Gastroesophageal sphincter (tissue), 4 donors: ENCODE measurements at places on chromosomes 12 and 14.

- no peak for ATAC-seq
These were observed 144.6 kb upstream of the CDKN3 start for GRCh38 chr14:54252072-54252730.

DNA sequence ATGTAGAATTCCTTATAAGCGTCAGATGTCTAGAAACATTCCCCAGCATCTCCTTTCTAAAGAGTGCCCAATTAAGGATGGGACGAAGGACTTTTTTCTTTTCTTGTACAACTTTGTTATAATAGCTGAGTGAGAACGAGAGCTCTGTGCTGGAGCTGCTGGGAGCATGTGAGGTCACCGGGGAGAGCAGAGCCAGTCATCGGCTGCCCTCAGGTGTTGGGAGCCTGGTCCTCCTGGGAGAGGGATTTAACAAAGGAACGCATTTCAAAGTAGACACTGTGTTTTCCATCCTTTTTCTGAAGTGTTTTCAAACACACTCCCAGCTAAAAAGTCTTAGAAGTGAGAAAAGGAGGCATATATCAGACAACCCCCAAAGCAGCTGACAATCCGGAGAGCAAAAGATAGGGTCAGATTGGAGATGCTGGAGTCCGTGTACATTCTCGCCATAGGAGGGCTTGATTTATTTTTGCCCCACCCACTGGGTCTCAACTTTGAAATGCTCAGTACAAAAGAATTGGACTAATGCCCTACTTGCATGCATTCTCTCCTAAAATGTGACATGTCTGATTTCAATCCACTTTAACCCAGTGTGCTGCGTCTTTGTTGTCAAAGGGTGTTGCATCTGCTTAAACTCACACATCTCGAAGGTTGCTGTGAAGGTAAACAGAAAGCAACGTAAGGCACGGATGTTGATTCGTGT is 50.8 kb upstream of the PIWIL1 start:
- ATAC-seq = no peak

DNA sequence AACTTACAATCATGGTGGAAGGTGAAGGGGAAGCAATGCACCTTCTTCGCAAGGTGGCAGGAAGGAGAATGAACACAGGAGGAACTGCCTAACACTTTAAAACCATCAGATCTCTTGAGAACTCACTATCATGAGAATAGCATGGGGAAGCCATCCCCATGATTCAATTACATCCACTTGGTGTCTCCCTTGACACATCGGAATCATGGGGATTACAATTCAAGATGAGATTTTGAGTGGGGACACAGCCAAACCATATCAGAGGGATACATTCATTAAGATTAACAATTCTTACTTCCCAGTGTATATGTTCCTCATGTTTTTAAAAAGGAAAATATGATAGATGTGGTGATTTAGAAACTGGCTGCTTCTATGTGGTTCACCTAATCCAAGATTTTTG is 117.9 kb downstream of the PDE3A start:
- ATAC-seq = no peak

- ATAC-seq = no peak
These were observed 102.2 kb downstream of the GPHN start for GRCh38 chr14:66610154-66610563.

DNA sequence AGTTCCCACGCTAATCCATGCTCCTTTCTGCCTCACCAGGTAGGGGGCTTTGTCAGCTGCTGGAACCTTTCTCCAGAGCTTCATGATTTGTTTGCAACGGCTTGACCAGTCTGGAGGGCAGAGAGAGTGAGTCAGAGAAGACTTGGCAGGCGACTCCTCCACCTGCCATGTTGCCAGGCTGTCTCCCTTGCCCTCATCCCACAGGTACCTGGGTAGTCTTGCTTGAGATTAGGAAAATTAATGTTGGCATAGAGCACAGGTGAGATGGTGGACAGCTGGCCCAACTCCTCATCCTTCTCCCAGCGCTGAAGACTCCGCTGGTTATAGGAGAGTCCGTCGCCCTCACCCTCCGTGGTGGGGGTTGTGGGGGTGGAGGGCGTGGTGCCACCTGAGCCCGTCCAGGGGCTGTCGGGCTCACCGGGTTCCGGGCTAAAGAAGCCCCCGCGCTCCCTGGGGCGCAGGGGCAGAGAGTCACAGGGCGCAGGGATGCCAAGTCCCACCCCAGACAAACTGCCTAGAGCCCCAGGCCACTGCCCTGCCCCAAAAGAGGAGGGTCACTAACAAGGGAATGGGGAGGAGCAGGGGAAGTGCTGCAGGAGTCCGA is 18.6 kb downstream of the KMT2D start:
- no peak for ATAC-seq

- ATAC-seq = peak; percentile 63
These were observed 252.3 kb downstream of the EFCAB11 start for GRCh38 chr14:89702073-89702875.

DNA sequence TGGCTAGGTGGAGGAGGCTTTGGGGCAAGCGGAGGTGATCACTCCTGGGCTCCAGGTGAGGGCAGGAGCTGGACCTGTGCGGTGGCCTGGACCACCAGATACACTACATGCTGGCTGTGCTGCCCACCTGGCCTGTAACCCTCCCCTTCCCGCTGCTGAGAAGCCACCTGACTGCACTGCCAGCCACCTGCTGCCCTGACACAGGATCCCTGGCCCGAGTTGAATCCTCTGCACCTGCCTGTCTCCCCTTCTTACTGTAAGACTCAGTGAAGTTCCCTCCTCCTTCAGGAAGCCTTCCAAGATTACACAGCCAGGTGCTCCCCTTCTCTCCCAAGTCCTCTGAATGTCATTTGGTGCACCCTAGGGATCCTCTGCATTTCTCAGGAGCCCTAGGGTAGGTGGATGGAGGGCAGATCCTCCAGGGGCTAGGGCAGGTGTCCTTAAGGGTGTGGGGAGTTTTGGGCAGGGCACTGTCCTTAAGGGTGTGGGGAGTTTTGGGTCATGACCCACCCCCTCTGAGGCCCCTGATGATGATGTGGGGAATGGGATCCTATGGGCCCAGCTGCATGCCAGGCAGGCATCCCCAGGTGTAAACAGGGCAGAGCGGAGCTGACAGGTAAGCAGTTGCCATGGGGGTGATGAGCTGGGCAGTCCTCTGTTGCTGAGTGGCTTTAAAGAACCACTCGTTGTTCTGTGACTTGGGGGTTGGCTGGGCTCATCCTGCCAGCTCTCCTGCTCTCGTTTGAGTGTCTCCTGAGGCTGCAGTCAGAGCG is 6.7 kb upstream of the MTA1 start:
- ATAC-seq = no peak
